ENCODE measurements at places on chromosomes 5 and 9.

DNA sequence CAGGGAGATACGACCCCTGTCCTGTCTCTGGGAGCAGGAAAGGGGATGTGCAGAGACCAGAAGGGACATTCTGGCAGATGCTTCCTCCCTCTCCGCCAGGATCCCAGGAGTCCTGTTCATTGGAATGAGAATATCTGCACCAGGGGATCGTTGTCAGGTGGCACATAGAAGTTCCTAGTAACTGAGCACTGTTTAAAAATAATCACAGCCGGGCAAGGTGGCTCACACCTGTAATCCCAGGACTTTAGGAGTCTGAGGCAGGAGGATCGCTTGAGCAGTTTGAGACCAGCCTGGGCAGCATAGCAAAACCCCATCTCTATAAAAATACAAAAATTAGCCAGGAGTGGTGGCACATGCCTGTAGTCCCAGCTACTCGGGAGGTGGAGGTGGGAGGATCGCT is 12.3 kb downstream of the SARDH start:
- DNase-seq, result no peak

DNA sequence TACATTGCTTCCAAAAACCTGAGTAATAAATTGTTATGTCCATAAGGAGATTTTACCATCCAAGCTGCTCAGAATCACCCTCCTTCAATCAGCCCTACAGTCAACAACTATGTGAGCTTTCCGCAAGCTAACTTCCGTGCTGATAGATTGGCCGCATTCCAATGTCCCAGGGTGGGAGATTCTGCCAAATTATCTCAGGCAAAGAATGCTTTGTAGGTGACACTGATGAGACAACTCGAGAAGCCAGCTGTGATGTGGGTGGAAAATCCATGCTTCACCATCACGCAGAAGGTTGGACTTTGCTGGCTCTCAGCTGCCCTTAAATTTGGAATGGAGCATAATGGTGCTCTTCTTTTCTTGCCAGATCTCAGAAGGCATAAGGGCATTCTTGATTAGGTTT is 44.9 kb upstream of the HCN1 start:
- DNase-seq, result no peak

DNA sequence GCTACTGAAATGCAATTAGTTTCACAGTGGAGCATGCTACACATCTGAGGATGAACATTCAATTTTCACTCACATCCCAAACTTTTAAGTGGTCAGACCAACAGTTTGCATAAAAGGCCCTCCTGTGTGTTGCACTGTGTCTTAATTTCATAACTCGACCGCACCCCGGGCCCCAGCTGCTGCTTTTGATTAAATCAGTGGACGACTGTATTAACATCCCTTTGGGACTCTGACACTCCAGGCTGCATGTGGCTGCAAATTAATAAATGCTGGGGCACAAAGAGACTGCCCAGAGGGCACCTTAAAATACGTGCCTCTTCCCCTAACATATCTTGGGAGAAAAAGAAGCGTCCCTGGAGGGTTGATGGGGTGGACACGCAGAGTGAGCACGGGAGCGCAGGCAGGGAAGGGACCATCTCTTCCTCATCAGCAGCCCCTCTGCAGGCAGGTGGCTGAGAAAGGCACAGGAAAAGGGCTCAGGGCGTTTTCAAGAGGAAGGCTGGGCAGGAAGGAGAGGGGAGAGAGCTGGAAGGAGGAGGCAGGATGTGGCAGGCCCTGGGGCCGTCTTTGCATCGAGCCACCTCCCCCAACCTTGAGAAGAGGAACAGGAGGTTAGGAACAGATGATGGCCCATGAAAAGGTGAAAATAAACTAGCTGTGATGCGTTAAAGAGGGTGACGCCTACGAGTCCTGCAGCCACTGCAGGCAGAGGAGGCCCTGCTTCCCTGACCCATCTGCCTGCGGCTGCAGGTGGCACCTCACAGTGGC is 18.6 kb downstream of the MED10 start:
- no peak for DNase-seq

GRCh38 chr5:143733665-143734455 is 78.1 kb upstream of the HMHB1 start:
- DNase-seq, result no peak

DNA sequence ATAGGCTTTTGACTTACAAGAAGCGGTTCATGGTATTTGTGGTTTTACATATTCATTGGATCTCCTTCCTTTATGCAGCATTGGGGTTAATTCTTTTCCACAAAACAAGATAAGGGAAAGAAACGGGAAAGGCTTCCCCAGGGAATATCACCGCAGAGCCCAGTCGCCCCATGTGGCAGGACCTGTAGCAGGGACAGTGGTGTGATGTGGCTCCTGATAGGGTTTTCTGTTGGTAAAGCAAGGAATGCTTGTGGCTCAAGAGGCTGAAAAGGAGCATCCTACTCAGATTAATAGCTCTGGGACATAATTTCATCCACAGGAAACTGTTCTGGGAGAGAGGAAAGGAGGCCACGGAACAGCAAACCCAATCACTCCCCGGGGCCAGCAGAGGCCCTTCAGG is 699.9 kb downstream of the MTRR start:
- DNase-seq, result no peak

DNA sequence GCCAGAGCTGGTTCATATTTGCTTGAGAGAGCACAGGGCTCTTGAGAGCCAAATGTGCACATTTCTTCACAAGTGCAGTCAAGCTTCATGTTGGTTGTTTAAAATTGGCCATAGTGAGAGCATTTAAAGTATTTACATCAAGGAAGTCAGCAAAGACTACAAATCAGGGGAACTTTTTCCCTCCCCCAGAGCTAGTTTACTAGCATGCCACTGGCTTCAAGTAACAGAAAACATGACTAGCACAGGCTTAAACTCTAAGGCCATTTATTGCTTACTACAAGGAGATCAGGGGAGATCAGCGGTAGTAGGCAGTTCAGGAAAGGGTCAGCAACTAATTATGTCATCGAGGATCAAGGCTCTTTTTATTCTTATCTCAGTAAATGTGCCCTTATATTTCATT is 11.0 kb upstream of the CCDC171 start:
- DNase-seq, result no peak

DNA sequence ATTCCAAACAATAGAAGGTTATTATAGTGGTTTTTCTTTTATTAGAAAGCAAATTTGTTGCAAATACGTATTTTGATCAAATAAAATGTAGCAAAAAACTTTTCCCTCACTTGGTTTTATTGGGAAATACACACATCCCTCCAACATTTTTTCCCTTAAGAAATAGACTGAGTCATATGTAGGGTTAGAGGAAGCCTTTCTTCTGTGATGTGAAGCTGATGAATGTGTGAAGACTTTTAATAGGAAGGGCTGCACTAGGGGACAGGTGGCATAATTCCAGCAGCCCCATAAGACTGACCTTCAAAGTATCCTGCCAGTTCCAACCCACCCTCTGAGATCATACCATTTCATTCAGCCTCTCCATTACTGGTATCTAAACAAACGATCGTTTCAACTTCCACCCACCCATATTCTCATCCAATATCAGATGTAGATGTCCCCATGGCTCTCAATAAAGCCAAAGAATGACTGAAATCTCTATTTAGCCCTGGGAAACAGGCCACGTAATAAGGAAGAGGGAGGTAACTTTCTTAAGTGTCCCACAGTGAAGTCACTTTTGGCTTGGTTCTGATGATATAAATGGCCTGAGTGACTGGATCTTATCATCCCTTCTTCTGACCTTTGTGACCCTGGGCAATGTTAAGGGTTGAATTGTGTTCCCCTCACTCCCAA is 64.7 kb upstream of the LPAR1 start:
- no peak for DNase-seq

- DNase-seq, result no peak
Measured at GRCh38 chr9:134396258-134396742, 70.0 kb downstream of the RXRA start.

- no peak for DNase-seq
Measured at GRCh38 chr5:170049713-170050112, 56.0 kb upstream of the FOXI1 start.

DNA sequence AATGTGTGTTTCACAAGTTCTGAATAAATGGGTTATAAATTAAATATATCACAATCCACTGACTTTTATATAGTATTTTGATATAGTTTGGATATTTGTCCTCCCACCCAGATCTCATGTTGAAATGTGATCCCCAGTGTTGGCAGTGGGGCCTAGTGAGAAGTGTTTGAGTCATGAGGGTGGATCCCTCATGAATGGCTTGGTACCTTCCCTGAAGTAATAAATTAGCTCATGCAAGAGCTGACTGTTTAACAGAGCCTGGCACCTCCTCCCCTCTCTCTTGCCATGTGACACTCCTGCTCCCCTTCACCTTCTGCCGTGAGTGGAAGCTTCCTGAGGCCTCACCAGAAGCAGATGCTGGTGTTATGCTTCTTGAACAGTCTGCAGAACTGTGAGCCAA is 127.9 kb upstream of the PALM2AKAP2 start:
- no peak for DNase-seq
